NB4 (cell line): ENCODE measurements at places on chromosomes 2 and 18.

DNA sequence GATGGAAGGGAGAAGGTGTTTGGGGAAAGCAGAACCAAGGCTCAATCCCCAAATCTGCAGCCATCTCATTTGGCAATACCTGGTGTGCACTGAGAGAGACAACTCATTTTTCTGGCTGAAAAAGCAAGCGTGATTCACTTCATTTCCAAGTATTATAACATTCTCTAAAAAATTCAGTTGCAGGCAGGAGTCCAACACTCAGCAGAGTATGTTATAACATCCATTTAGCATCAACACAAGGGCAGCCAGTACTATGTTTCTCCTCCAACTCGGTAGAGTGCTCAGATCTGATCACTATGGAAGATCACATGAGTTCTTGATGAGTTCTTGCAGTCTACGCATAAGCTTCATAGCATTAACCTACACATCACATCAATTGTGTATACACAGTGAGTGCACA is 99.4 kb upstream of the PID1 start:
- no peak for DNase-seq

GRCh38 chr2:16660114-16660513 is 5.5 kb downstream of the CYRIA start:
- no peak for DNase-seq

GRCh38 chr18:46378864-46379207 is 274.7 kb downstream of the HAUS1 start:
- DNase-seq: no peak

GRCh38 chr2:100691846-100692245 is 128.1 kb upstream of the NPAS2 start:
- DNase-seq: no peak
